ENCODE measurements at places on chromosomes 5 and 9.

DNA sequence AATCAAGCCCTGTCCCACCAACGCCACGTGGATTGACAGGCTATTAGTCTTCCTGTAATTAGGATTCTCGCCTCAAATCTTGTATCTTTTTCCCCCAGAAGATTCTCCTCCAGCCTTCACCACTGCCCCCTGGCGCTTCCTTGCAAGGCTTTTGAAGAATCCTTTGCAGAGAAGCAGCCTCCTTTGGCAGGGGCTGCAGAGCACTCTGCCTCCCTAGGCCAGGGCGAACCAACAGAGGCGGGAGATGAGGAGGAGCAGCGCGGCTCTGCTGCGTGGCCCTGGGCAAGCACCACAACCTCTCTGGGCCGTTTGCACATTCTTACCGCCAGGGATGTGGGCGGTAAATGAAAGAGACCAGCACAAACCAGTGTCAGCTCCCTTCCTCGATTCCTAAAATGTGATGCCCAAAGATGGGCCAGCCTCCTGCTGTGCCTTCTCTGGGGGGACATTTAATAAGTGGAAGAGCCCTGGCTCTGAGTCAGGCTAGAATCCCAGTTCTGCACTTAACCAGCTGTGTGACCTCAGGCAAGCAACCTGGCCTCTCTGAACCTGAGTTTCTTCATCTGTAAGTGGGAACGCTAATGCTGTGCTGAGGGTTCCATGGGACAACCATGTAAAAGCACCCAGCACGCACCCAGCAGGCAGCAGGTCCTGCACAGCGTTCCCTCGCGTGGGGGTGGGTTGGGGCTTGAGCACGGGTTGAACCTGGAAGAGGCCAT, 128.6 kb downstream of the KCNIP1 start:
- DNase-seq = no peak

DNA sequence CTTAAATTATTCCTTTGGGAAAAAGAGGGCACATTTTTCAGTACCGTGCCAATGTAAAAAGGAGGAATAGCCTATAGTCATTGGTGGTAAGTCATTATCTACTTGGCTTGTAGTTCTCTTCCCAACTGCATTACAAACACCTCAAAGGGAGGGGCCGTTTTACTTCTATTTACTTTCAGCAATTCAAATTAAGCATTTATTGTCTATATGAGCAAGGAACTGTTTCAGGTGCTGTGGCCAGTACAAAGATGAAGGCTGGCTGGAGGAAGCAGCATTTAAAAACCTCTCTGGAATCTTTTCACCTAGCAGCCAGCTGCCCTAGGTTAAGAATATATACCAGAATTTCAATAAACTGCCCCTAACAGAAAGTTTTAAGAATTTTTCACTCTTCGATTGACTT, 48.9 kb downstream of the SEMA6A start:
- DNase-seq = no peak

DNA sequence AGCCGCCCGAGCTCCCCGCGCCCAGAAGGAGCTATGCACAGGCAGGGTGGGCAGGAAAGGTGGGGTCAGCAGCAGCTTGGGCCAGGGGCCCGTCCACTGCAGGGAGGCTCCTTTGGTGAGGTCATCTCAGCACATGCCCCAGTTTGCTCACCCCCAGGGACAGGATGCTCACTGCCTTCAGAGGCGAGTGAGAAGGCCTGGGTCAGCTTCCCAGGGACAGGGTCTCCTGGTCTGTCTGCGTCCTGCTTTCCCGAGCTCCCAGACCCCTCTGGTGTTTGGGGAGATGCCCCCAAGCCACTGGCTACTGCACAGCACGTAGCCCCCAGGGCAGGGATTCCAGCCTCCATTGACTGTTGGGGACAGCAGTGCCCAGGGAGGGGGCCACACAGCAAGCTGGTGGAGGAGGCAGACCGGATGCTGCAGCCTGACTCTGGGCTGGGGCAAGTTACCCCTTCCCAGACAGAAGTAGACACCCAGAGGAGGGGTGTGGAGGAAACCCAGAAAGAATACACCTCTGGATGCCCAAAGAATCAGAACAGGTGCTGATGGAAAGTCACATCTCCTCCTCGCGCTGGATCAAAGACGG, 581 bp upstream of the SARDH start:
- no peak for DNase-seq

GRCh38 chr5:35180046-35180445, 50.2 kb downstream of the PRLR start:
- no peak for DNase-seq

- no peak for DNase-seq
Measured at GRCh38 chr9:27365707-27366376, 68.9 kb upstream of the EQTN start.

- DNase-seq = no peak
Measured at GRCh38 chr5:24073107-24073506, 565.7 kb downstream of the PRDM9 start.

DNA sequence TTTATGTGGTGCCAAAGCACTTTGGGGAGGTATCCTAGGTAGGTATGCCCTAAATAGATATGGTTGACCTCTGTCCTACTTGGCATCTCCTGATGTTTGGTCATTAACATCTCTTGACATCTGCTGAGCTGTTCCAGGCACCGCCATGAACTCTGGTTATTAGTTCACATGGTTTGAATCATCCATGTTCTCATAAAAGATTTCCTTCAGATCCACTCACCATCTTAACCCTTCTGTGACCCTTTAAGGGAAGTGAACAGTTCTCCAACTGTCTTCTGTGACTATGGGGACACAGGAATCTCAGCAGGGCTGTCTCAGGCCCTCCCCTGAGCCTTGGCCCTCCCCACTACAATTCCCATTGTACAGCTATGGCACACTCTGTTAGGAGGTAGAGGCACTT, 167.7 kb downstream of the CDH6 start:
- DNase-seq = peak; percentile 21

- no peak for DNase-seq
Measured at GRCh38 chr5:109676920-109677319, 12.8 kb upstream of the MAN2A1 start.

DNA sequence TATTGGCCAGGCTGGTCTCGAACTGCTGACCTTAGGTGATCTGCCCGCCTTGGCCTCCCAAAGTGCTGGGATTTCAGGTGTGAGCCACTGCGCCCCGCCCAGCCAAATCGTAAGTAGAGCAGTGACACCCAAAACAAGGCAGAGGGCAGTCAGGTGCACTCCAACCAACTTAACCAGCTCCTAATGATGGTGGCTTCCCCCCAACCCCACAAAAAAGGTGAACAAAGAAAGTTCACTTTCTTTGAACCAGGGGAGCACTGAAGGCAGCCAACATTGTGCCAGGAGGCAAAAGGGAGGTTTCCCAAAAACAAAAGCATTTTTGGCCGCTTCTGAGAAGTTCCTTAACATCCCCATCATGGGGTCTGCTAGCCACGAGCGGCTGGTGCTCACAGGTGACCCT, 9.6 kb downstream of the GMCL2 start:
- DNase-seq = no peak

DNA sequence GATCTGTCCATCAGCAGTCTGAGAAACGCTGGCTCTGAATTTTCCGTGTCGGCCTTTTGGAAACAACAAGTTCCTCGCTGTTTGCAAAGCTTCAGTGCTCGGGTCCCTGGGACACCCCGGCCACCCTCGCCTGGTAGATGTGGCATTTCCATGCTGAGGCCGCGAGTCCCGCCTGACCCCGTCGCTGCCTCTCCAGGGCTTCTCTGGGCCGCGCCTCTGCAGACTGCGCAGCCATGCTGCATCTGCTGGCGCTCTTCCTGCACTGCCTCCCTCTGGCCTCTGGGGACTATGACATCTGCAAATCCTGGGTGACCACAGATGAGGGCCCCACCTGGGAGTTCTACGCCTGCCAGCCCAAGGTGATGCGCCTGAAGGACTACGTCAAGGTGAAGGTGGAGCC, 4.7 kb downstream of the NTNG2 start:
- DNase-seq = no peak

DNA sequence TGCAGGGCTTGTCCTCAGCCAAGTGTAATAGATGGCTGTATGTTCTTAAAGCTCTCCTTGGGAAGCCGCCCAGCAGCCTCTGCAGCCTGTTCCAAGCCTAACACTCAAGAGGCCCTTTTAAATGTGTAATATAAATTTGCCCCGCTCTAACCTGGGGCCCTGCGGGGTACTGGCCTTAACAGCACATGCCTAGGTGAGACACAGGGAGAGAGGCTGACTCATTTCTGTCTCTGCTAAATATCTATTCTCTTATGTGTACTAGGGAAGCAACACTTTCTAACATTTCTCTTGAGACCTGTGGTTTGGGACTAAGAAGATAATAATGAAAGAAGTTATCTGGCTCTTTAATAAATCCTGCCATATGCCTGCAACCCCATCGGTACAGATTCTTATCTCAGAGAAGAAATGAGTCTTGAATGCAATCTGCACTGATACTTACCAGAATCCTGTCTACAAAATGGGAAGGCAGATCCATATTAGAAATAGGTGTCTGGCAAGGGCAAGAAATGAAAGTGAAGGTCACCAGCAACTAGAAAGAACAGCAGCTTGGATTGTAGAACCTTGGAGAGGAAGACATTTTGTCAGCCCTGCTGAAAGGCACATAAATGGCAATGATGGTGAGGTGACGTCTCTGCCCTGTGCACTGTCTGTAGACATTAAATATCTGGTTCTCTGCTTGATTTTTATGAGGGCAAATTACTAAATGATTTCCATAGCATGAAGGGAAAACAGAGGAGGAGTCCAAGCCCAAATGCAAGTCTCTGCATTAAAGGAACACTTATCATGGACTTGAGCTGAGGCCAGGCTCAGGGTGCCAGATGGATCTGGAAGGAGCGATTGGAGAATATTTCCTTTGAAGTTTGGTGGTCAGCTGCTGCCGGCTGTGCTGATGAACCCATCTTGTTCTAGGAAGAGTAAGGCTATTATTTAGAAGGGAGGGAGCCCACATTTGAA, 14.5 kb upstream of the TGFBI start:
- no peak for DNase-seq

DNA sequence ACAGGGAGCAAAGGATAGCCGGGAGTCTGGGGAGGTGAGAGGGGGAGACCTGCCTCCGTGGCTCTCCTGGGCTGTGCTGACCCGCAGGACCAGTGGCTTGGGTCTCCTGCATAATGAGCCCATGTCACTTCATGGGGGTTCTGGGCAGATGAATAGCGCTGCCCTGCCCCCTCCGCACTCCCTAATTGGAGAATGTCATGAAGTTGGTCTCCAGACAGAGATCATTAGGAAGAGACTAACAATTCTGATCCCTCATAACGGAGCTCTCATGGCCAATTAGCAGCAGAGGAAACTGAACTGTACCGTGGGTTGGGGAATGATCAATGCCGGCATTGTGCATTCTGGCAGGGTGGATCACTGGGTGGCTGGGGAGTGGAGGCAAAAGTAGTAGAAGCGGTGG, 186.1 kb downstream of the FSTL4 start:
- DNase-seq = no peak

DNA sequence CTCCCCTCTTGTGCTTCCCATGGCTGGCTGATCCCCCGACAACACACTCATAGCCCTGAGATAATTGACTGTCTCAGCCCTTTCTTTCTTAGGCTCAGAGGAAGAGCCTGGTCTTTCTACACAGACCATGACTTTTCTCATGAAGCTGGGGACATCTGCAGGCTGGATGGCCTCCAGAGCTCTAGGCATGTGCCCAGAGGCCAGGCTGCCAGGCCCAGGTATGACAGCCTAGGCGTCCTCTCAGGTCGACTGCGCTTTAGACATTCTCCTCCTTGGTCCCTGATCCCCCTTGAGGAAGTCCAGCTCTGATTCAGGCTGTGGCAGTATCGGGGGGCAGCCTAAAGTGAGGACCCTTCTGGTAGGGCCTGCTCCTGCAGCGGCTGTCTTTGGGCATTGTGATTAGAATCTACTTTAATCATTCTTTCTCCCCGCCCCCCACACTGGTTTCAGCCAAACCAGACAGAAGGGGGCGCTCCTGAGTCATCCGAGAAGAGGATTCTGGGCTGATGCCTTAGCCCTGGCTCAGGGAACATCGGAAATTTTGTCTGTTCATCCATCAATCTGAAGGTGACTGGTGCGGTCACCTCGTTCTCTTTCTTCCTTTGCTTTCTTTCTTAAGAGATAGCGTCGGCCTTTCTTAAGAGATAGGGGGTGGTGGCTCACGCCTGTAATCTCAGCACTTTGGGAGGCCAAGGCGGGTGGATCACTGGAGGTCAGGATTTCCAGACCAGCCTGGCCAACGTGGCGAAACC, 66.5 kb upstream of the HSPA9 start:
- peak; percentile 31 for DNase-seq

GRCh38 chr9:70058569-70059116, 15.0 kb downstream of the MAMDC2 start:
- no peak for DNase-seq

DNA sequence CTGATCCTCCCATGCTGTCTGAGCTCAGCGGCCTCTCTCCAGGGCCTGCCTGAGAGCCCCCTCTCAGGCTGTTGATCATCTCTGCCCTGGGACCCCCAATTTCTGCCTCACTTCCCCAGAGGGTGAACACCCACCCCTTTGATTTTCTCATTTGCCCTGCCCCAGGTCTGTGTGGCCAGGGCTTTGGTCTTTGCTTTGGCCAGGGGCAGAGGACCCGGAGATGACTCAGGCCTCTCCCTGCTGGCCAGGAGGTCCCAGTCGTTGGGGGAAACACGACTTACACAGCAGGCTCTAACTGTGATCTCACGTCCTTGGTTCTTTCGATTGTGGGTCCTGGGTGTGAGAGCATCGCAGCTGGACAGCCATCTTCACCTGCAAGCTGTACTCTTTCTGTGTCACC, 1.1 kb upstream of the ADAMTS2 start:
- no peak for DNase-seq

DNA sequence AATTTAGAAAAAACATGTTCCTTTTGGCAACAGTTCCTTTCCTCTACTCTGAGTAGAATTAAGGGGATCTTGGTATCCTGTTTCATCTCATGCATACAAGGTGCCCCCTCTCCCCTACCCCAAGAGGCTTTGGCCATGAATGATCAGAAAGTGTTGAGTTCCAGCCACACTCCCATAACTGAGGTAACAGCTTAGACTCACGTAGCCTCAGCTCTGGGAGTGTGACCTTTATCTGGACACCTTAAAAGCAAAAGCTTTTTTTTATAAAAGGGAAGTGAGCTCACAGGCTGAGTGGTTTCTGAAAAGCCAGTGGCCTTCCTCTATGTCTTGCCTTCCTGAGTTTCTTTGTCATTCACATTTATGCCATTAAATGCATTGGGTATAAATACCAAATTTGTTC, 900 bp upstream of the HAVCR2 start:
- DNase-seq = no peak

GRCh38 chr5:146717951-146718350, 160.6 kb downstream of the PPP2R2B start:
- no peak for DNase-seq

Measured in fibroblast of gingiva (primary cell).